ENCODE measurements at places on chromosomes 12 and 14. TPM values are rescaled to one million over a fixed set of nuclear protein-coding genes. Genes with fewer than 3 reads are reported as not detected.

Gene ACTN1
- total RNA-seq, result 177 TPM

Gene KRT4
- 6.8 TPM for total RNA-seq

Gene STYK1
- 0.93 TPM for total RNA-seq

Gene TFCP2
- 25.0 TPM for total RNA-seq

Gene BCL11B
- total RNA-seq, result 2.4 TPM
